ENCODE measurements at places on chromosomes 5 and 9.
A peak's percentile ranks its signal among the peaks of the same experiment; 100 is the strongest.

DNA sequence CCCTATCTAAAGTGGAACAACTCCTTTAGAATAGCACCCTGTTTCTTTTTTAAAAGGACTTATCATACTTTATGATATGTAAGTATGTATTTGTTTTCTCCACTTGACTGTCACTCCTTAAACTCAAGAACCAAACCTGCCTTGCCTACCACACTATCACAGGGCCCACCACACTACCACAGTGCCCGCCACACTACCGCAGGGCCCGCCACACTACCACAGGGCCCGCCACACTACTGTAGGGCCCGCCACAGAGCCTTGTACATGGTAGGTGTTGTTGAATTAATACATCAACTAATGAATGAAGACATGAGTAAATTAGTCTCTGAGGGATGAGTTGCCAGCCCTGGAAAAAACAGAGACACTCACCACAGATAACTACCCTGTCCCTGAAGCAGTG lies 18.0 kb downstream of the SLC31A2 start:
- no peaks in the 10 kb centered on the region for H3K4me1 ChIP-seq
- no peak overlapping the region for H3K27ac ChIP-seq
- H3K27me3 ChIP-seq = no peaks in the 10 kb centered on the region
- H3K36me3 ChIP-seq = peaks cover 71% of the 10 kb centered on the region
- H3K4me3 ChIP-seq = no peak overlapping the region
- DNase-seq = no peak

DNA sequence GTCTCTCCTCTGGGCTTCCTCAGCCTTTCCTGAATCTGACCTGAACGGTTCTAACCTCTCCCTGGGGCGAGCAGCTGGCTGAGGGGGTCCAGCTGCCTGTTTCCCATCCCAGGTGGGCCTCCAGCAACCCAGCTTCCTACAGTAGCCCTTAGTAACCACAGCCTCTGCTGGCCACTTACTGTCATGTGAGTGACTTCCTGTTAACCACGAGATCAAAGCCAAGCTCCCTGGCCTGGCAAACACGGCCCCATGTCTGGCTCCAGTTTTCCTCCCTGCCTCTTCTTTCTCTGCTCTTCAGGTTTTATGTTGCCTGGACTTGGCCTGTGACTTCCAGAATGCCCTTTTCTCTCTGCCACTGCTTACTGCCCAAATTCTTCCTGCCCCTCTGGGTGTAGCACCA lies 47.2 kb upstream of the DAB2IP start:
- H3K27ac ChIP-seq = peak overlapping the region; percentile 50
- peak; percentile 52 for DNase-seq
- no peaks in the 10 kb centered on the region for H3K4me1 ChIP-seq
- no peaks in the 10 kb centered on the region for H3K36me3 ChIP-seq
- H3K27me3 ChIP-seq = peaks cover 6% of the 10 kb centered on the region

- no peak overlapping the region for H3K27ac ChIP-seq
- H3K27me3 ChIP-seq = no peaks in the 10 kb centered on the region
- H3K4me3 ChIP-seq = no peak overlapping the region
- H3K4me1 ChIP-seq = peaks cover 10% of the 10 kb centered on the region
- no peaks in the 10 kb centered on the region for H3K36me3 ChIP-seq
These were observed 47.1 kb downstream of the ZNF622 start for GRCh38 chr5:16418471-16418922.

DNA sequence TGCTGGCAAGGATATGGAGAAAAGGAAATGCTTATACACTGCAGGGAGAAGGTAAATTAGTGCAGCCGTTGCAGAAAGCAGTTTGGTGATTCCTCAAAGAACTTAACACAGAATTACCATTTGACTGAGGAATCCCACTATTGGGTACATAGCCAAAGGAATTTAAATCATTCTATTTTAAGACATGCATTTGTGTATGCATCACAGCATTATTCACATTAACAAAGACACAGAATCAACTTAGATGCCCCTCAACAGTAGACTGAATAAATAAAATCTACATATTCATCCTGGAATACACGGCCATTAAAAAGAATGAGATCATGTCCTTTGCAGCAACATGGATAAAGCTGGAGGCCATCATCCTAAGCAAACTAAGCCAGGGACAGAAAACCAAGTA lies 510.1 kb upstream of the CDH9 start:
- no peaks in the 10 kb centered on the region for H3K27me3 ChIP-seq
- H3K27ac ChIP-seq = no peak overlapping the region
- H3K4me1 ChIP-seq = no peaks in the 10 kb centered on the region
- DNase-seq = no peak

DNA sequence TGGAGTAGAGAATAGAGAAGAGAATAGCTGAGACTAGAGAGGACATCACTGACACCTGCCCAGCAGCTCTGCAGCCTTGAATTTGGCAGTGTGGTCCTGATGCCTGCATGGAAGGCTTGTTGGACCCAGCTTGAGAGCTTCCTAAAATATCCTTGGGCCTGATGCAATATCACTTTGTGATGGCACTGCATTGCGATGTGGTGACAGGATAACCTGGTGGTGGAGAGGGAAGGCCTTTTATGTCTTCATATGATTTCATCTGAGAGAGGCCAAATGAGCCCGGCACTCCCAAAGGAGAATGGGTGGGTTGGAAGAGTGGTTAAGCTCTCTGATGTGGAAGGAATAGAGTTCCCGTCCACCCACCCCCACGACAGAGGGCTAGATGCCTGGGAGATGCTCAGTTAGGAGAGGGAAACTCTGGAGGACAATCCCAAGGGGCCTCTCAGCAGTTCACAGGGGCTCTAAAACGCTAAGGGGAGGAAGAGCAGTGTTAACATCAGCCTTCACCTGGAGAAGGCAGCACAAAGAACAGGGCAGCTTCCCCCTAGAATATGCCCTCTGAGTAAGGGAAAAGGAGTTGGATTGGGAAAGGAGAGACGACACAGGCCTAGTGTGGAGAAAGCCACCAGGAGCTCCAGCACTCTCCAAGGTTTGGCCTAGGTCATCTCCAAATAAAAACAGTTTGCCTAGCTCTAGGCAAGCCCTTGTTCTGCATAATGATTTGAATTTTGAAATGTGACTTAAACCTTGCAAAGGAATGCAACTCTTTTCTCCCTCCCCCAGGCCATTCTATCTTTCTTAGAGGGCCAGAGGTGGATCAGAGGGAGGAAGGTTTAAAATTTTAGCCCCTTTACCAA lies 99.8 kb upstream of the SSBP2 start:
- H3K36me3 ChIP-seq = no peaks in the 10 kb centered on the region
- H3K27me3 ChIP-seq = no peaks in the 10 kb centered on the region
- H3K4me3 ChIP-seq = no peak overlapping the region
- peaks cover 17% of the 10 kb centered on the region for H3K4me1 ChIP-seq

- H3K4me1 ChIP-seq = no peaks in the 10 kb centered on the region
- H3K36me3 ChIP-seq = no peaks in the 10 kb centered on the region
- no peak overlapping the region for H3K27ac ChIP-seq
- H3K4me3 ChIP-seq = no peak overlapping the region
These were observed 873.1 kb upstream of the CTNND2 start for GRCh38 chr5:12777342-12777741.

DNA sequence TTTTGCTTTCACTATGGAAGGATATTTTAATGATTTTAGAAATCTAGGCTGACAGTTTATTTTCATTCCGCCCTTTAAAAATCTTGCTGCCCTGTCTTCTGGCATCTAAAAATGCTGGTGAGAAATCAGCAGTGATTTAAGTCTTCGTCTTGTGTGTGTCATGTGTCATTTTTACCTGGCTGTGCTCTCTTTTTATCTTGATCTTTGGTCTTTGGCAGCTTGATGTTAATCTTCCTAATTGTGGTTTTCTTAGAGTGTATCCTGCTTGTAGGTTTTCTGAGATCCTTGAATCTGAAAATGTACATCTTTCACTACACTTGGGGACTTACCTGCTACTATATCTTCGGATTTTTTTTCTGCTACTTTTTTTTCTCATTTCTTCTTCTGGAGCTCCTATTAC lies 11.9 kb upstream of the LPCAT1 start:
- H3K36me3 ChIP-seq = no peaks in the 10 kb centered on the region
- no peak overlapping the region for H3K27ac ChIP-seq
- no peaks in the 10 kb centered on the region for H3K27me3 ChIP-seq
- DNase-seq = no peak
- no peak overlapping the region for H3K4me3 ChIP-seq
- peaks cover 5% of the 10 kb centered on the region for H3K4me1 ChIP-seq

DNA sequence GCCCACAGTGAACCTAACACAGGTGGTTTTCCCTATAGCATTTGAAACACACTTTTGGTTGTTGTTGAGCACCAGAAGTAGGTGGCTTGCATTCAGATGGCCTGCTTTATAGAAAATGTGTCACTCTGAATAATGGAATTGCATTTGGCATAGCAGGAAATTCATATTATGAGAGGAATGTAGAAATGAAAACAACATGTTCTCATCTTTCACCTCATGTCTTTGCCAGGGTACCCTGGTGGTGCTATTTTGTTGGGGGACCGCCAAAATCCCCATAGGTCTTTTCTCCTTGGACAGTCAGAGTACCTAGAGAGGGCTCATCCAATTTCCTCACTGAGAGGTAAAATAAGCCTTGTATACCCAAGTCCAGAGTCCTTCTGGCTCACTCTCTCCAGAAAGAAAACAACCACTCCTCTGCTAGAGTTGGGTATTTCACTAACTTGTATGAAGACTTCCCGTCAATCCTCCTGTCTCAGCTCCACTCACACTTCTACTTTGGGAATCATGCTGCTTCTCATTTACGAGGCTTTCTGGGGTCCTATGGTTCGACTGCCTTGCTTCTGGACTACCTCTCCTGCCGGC lies 67.4 kb downstream of the MRPS27 start:
- no peaks in the 10 kb centered on the region for H3K27me3 ChIP-seq
- H3K4me1 ChIP-seq = peaks cover 11% of the 10 kb centered on the region
- no peaks in the 10 kb centered on the region for H3K36me3 ChIP-seq
- H3K27ac ChIP-seq = no peak overlapping the region

DNA sequence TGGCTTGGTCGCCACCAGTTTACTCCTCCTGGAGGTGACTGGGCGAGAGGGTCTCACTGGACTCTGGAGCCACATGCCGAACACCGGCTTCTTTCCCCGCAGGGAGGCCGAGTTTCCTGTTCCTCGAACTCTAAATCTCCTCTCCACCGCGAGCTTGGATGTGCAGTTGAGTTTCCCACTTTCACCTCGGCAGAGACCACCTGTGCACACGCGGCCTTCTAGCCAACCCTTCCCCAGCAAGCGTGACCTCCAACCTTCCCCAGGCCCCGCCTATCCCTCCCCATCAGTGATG lies 380.1 kb downstream of the IRX2 start:
- no peaks in the 10 kb centered on the region for H3K4me1 ChIP-seq
- no peak for DNase-seq
- no peaks in the 10 kb centered on the region for H3K36me3 ChIP-seq
- no peaks in the 10 kb centered on the region for H3K27me3 ChIP-seq
- H3K4me3 ChIP-seq = no peak overlapping the region
- no peak overlapping the region for H3K27ac ChIP-seq
